Umbilical cord (tissue), 2 donors: ENCODE measurements at places on chromosomes 11 and 22.

DNA sequence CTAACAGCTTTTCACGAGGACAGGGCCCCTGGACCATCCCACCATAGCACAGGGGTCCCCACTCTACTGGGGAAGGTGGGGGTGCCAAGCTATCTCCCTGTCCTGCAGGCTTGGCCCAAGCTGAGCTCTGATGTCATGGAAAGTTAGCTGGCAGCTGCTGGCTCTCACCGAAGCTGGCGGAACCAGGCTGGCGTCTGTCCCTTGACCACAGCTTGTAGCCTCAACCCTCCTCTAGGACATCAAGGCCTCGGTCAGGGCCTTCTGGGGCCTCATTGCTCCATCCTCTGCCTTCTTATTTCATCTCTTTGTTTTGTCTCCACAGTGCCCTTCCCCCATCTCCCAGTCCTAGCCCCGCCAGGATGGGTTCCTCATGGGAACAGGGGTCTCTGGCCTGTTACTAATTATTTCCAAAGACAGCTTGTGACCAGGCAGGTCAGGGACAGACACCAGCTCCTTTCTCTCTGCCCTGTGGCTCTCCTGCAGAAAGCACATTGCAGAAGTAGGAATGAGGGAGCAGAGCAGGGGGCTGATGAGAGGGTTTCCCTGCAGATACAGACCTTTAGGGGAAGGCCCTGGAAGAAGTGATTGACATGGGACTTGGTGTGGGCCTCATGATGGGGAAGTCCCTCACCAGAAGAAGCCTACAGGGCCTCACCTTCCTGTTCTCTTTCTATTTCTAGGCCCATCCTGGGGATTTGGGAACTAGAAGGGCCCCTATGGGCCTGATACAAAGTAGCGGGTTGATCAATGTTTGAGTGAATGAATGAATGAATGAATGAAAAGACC lies 97.5 kb upstream of the ALX4 start:
- no peak for DNase-seq

GRCh38 chr11:2687782-2688191 lies 12.0 kb downstream of the KCNQ1OT1 start:
- no peak for DNase-seq

DNA sequence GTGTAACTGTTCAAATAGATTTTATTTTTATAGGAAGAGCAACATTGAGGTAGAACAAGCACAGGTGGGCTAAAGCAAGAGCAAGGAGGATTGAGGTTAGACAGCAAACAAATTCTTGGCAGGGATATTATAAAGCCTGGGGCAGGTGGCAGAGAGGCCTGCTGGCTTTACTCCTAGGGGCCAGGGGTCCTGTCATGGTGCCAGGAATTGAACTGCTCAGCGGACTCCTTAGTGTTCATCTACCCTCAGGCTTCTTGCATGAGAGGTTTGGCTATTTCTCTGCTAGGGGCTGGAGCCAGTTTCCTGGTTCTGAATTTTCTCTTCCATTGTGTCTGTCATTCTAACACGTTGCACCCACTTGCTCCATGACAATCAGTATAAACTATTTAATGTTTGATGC lies 217.2 kb upstream of the NCAM1 start:
- DNase-seq, result no peak

GRCh38 chr22:49271369-49271727 lies 556.3 kb downstream of the BRD1 start:
- no peak for DNase-seq

DNA sequence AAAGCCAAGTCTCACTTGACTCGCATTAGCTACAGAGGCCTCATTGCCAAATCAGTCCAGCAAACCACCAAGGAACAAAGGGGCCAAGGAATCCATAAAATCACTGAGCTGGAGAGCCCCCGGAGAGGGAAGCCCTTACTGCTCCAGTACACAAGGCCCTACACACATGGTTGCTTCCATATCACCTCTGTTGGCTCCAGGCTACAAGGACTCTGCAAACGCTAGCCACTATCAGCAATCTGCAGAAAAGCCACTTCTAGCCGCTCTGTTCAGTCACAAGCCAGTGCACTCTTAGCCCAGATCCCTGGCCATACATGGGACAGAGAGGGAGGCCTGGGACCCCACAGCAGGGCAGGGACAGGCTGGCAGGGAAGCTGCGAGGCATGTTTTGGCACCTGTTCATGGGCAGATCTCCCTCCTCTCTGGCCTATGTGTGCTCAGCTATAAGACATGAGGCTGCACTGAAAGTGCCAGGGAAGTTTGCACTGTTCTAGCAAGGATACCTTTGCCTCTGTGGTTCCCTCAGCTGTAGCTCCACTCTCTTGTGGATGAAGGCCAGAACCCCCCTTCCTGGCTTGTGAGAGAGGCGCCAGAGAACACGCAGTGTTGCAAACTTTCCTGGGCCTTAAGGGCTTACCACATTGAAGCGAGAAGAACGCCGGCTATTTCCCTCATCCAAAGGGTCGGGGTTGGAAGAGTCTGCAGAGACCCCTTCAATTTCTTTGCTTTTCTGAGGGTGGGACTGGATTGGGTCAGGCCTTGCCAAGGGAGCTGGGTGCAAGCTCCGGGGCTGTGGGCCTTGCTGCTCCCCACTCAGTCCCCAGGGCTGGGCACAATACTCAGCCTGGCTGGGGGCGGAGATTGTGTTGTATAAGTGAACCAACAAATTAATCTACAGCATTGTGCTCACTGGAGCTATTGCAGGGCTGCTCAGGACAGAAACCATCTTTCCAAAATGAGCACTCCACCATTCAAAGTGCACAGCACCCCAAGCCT lies 108.7 kb upstream of the PITPNB start:
- no peak for DNase-seq

DNA sequence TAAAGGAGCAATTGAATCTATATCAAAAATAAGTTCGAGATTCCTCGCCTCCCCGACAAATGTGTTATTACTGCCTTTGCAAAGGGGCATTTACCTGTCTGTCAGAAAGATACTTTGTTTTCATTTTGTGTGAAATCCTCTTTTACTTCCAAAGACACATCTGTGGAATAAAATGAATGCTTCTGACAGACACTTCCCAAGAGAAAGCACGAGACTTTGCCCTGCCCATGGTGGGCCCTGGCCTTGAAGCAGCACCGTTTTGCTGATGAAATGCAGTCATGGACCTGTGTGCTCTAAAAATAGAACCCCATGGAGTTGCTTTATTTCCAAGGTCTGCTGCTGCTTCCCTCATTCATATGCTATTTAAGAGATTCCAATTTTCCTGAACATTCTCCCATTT lies 85.9 kb upstream of the USP47 start:
- DNase-seq, result no peak

DNA sequence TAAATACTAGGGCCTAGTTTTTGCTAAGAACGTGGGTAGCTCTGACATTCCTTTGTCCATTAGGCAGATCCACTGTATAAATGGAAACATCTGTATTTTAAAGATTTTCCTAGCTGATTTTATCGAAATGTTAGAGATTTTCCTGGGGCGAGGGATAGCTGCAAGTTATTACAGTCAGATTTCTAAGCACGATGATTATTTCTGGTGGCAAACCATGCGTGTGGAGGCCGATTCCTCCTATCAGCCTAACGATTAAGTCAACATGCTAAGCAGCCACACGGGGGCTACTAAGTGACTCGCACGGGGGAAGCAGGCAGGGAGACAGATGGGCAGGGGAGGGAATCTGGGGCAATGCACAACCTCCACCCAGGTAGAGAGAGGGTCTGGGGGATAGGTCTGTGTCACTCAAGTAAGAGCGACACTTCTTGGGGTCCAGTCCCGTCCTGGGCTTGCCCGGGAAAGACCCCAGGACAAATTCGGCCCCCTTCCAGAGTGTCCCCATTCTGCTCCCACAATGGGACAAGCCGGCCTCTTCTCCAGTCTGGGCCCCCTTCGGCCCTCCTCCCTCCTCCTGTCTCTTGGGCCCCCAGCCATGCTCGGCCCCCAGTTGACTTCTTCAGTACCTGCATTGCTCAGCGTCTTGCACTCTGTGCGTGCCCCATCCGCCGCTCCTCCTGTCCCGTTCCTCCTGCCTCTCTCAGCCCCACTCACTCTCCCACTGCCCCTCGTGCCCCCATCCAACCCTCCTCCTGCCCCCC lies 571 bp downstream of the C11orf24 start:
- peak; percentile 70 for DNase-seq

DNA sequence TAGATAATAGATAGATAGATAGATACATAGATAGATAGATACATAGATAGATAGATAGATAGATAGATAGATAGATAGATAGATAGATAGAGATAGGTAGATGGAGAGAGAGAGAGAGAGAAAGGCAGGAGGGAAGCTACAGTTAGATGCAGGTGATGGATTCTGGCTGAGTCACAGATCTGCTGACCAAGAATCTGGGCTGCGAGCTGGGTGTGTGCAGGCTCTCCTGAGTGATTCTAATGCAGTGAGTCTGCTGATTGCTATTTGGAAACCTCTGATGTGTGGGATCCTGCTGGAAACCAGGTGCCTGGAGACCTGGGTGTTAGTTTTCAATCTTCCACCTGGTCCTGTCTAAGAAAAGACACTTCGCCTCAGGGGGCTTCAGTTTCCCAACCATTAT lies 1441.8 kb downstream of the TBC1D22A start:
- peak; percentile 66 for DNase-seq

GRCh38 chr11:129694966-129695365 lies 120.7 kb upstream of the TMEM45B start:
- no peak for DNase-seq

GRCh38 chr11:130214861-130215530 lies 55.4 kb downstream of the ST14 start:
- no peak for DNase-seq

- peak; percentile 46 for DNase-seq
Measured at GRCh38 chr22:29208879-29209623, 3.4 kb downstream of the EMID1 start.

- DNase-seq, result peak; percentile 37
Measured at GRCh38 chr11:110433393-110434333, 3.9 kb downstream of the FDX1 start.

GRCh38 chr11:57527056-57527631 lies 3.4 kb downstream of the TIMM10 start:
- DNase-seq, result peak; percentile 62
